Activated CD4-positive, alpha-beta T cell treated with anti-CD3 and anti-CD28 coated beads for 36 hours (primary cell): ENCODE measurements at places on chromosomes 1 and 21. TPM values are rescaled to one million over a fixed set of nuclear protein-coding genes. Genes with fewer than 3 reads are reported as not detected.

GRCh38 chr1:202247104-202247503 is 53.5 kb downstream of the LGR6 start:
- DNase-seq: no peak

- no peak for DNase-seq
Observed at GRCh38 chr1:59530119-59530518, 233.2 kb downstream of the FGGY start.

Gene S1PR1
- 130 TPM for total RNA-seq

Gene CYP4A11
- total RNA-seq: not detected
